Foreskin melanocyte (primary cell): ENCODE measurements at places on chromosomes 11 and 22.

DNA sequence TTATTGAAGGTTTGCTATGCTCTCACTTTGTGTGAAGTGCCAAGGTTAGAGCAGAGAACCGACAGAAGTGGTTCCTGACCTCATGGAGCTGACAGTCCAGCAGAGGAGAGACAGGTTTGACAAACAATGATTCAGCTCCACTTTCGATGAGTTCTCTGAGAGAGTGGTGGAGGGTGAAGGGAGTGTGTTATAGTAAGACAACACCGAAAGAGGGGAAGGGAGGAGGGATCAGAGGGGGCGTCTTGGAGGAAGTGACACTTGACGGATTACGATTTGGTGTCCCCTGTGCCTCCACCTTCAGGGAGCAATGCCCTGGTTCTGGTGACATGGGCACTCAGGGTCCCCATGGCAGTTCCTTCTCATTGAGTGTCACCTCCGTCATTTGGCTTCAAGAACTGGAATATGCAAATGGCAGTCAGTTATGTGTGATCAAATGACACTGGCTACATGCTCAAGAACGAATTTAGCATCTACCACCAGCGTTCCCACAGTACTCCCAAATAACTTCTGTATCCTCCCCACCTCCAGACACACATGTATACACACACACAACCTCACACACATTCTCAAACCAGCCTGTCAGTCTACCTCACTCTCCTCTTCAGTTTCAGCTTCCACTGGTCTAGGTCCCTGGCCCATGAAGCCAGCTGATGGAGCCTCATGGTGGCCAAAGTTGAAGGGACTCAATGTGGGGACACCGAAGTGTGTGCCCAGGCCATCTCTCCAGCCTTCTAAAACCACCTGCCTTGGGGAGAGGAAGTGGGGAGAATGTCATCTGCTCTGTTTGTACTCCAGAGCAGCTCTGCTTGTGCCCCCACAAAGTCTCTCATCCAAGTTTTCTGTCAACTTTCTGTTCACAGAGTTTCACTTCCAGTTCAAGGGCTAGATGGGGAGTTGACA, 31.4 kb upstream of the NUP160 start:
- DNase-seq = no peak

DNA sequence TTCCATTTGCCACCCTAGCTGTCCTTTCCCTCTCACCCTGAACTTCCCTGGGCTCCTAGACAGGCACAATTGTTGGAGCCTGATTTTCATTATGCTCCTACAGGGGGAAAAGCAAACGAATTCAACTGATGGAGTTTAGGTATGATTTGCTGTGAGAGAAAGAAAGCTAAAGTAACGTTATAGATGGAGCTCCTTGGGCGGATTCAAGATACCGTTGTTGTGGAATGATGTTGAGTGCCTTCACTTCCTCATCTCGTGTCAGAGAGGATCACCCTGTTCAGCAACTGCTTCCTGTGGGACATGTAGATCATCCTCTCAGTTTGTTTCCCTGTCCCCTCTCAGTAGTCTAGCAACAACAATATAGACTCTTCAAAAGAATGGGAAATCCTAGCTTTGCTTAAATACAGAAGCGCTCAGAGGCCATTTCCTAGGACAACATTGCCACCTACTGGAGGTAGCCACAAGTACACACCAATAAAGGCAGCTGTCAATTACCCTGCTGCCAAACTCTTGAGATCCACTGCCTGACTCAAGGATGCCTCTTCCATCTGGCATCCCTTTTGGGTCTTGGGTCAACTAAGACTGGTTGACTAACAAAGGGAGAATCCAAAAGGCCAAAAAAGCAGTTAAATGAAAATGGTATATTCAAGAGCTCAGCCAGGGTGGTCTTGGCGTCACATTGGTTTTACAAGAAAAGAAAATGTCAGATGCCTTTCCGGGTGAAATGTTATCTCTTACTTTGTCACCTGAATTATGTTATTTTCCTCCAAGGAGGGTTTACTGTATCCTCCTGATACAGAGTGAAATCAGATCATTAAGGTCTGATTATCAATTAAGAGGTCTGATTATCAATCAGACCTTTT, 13.5 kb upstream of the DTX4 start:
- DNase-seq = peak; percentile 67

- no peak for DNase-seq
Measured at GRCh38 chr22:41263704-41264103, 22.3 kb downstream of the RANGAP1 start.

GRCh38 chr11:119056421-119056999, 495 bp downstream of the HYOU1 start:
- no peak for DNase-seq

GRCh38 chr11:123062892-123063825, 1.2 kb upstream of the HSPA8 start:
- peak; percentile 55 for DNase-seq

GRCh38 chr22:24068717-24069297, 57.7 kb downstream of the CABIN1 start:
- DNase-seq = no peak

GRCh38 chr22:35840302-35840739, 122.6 kb downstream of the APOL5 start:
- peak; percentile 94 for DNase-seq

GRCh38 chr22:31119026-31119717, 3.6 kb upstream of the INPP5J start:
- no peak for DNase-seq

- DNase-seq = no peak
Measured at GRCh38 chr11:76677458-76677765, 6.9 kb upstream of the LRRC32 start.

DNA sequence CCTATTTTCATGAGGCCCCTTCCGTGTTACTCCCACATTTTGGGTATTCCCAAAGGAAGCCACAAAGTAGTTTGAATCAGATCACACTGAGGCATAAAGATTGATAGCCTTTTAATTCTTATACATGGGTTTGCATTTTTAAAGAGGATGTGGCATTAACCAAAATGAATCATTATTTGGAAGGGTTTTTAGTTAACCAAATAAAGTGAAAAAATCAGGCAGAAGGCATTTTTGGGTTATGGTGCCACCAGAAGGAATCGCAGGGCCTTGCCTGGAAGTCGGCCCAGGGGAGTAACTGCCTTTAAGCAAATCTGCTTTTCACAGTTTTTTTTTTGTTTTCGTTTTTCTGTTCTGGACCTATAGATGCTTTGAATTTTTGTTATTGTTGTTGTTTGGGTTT, 55.4 kb downstream of the HSD17B12 start:
- peak; percentile 64 for DNase-seq

DNA sequence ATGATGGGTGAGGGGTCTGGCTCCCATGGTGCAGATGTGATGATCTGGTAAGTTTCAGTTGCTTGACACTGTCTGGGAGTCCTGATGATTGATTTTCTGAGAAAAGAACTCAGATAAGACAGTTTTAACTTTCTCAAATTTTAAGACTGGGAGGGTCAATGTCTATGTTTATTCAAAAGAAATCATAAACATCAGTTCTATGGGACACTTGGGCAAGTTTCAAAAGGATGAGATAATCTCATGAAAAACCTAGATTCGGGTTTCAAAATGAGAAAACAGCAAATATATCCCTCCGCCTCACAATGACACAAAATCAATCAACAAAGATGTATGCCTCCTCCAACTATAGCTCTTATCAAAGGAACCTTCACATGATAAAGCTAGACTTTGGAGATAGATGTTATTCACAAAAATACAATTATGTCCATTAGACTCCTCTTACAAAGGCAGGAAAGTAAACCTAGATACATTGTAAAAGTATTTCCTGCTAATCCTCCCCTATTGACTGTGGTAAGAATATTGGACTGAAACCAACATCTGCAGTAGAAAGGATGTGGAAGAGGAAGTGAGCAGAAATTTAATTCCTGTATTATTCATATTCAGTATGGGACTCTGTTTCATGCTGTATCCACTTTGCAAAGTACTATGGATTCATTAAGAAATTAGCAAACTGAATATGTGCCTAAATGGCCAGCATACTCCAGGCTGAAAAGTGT, 21.6 kb downstream of the SVIP start:
- DNase-seq = no peak

DNA sequence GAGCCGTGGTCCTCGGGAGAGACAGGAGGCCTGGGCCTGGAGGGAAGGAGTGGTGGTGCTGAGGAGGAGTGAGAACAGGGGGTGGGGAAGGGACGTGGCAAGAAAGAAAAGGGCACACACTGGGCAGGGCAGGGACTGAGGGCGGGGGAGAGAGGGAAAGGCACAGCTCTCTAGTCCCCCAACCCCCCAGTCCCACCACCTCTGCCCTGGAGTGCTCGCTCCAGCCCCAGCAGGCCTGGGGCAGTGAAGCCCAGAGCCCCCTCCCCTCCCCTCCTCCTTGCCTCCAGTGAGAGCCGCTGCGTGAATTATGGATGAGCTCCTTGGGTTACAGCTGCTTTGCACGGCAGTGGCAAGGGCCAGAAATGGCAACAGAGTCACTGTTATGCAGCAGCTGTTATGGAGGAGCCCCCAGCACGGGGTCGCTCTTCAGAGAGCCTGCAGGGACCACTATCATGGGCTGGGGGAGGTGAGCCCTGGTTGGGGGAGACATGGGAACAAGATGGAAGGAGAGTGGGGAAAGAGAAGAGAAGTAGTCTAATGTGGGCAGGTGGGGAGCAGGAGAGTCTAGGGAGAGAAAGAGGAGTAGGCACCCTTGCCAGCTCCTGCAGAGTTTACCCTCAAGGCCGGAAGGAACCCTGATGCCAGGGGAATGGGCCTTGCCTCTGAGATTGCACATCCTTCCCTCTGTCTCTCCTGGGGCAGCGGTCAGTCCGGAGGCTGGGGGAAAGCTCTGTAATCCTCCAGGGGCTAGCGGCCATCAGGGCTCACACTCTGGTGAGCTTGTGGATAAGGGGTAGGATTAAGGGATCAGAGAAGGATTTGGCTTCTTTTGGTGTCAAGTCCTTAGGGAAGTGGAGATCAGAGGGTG, 3.6 kb downstream of the RTN4RL2 start:
- no peak for DNase-seq

- no peak for DNase-seq
Measured at GRCh38 chr22:42764895-42765363, 44.3 kb upstream of the A4GALT start.

DNA sequence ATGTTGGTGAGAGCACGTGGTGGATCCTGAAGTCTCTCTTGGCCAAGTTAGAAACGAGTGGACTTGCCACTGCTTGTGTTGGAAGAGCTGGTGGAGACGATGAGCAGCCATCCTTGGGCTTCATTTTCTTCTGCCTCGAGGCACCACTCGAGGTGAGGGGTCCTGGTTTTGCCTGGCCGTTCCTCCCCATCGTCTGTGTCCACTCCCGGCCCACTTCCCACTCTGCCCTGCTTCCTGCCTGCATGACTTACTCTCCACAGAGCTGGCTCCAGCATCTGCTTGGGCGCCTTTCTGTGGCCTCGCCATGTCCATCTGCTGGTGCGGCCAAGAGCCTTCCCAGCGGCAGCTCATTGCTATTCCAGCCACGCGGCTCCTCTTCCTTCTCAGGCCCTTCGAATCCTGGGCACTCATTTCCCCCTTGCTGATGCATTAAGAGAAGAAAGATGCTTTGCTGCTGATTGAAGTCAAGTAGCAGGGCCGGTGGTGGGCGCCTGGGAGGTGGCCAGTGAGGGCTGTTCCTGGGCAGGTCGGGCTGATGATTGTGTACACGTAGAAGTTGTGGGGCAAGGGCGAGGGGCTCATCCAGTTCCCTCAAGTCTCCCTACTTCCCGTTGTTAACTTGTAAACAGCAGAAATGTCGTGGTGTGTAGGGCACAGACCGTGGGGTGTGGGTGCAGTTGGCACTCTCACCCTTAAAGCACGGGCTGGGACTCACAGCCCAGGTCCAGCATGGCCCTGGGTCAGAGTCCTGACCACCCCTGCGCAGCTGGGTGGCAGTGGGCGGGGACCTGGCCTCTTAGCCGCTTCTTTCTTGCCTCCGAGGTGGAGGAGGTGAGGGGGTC, 292.0 kb downstream of the TBC1D22A start:
- DNase-seq = no peak

- DNase-seq = peak; percentile 63
Measured at GRCh38 chr22:50627642-50628542, at the start of gene ARSA. TSS of gene ARSA (minus strand) at chr22:50628152. CDS start at chr22:50627779, 373 bp downstream.

- no peak for DNase-seq
Measured at GRCh38 chr22:22684580-22685561, 40.5 kb downstream of the GGTLC2 start.

DNA sequence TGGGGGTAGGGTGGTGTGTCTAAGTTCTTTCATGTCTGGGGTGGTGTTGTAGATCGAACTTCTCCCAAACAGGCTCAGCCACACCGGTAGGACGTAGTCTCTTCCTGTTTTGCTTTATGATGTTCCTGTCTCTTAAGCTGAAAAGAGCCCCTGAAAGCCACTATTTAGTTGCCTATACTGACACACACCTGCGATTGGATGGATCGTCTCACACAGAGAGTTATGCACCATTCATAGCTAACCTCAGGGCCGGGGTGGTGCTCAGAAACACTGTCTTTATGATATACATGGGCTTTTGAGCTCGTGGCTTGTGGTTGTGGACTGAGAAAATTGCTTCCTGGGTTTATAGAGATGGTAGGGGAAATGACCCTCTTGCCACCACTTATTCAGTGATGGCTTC, 137.6 kb downstream of the TEAD1 start:
- no peak for DNase-seq

DNA sequence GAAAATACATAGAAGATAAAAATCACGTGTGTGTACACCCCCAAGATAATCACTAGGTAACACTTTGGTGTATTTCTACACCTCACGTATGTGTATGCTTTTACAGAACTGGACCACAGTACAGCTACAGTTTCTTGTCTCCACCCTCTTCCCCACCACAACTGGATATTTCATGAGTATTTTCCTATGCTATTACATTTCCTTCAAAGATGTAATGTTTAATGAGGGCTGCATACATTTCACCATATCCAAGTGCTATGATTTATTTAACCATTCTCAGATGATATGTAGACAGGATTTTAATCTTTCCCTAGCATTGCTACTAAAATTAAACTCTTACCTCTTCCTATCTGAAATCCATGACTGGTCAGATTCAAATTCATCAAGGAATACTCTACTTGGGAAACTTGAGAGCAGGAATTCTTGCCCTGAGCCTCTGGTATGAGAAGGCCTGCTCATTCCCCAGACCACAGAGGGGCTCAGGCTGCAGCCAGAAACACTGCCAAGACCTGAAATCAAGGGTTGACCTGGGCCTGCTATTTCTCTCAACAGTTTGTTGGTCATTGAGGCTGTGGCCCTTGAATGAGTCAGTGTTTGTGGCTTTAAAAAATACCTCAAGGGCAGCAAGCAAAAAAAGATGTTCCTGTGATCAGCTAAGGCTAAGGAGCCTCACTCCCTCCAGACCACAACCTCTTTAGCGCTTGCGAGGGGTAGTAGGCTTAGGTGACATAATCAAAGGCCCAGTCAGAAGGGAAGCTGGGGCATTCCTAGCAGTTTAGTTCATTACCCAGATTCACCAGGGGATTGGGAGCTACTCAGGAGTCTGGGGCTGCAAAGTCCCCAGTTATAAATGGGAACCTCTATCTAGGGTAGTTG, 55.5 kb downstream of the ABTB2 start:
- DNase-seq = no peak

DNA sequence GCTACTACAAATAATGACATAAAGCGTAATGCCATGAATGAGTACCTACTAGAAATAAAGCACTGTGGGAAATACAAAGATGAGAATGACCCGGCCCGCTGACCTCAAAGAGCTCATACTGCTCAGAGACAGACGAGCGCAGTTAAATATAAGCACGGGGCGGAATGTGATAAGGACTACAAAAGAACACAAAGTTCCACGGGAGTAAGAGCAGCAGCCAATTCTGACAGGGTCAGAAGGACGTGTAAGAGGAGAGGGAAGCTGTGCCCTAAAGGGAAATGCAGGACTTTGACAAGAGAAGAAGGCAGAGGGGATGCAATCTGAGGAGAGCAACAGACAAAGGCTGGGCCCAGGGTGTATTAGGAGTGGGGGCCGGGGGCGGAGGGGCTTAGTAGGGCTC, 314.6 kb downstream of the LARGE1 start:
- no peak for DNase-seq
